AG09309 (cell line): ENCODE measurements at places on chromosomes 6 and 20.

DNA sequence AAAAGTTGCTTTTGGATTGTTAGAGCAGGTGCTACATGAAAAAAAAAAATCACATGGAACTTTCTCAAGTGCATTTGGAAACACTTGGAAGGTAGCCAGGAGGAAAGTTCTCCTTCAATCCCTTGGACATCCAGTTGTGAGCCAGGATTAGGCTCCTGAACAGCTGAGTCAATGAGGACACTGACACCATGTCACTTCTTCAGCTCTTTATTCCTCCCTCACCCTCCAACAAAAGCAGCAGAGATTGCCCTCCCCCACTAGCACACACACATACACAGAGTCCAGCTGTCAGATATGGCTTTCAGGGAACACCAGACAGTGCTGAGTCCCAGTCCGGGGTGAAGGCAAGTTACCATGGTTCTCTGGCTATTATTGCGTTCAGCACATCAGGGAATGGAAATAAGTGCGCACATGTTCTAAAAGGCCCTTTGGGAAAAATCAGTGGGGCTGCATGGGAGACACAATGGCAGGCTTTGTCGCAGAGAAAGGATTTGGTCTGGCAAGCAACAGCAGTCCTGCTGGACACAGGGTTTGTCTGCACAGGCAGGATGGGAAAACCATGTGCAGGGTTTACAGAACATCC lies 124.7 kb upstream of the MARCKS start:
- DNase-seq = no peak

DNA sequence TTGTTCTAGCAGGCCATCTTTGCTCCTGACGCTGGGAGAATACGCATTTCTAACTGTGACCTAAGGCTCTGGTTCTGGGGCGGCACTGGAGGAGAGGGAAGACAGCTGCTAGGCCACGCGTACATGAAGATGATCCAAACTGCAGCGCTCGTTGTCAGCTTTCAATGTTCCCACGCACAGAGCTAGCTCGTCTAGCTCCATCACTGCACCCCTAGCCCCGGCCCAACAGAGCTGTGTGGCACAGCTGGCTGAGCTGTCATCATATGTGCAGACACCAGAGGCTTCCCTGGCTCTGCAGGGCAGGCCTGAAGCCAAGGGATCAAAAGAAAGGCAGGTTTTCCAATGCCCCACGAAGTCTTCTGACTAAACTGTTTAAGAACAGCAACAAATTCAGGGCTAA lies 124.7 kb downstream of the IRF4 start:
- no peak for DNase-seq

GRCh38 chr6:35312807-35313206 lies 15.2 kb downstream of the DEF6 start:
- DNase-seq = no peak

- DNase-seq = no peak
Measured at GRCh38 chr6:117344444-117345291, 79.3 kb downstream of the VGLL2 start.

- DNase-seq = no peak
Measured at GRCh38 chr20:44963325-44964215, 2.7 kb upstream of the STK4 start.
